Activated CD4-positive, alpha-beta T cell treated with anti-CD3 and anti-CD28 coated beads, Interleukin-2, Interleukin-4, amounts not matched to agents 100 ng/mL and 50 ng/mL, durations not matched to agents 16 hours and 8 hours (primary cell): ENCODE measurements at places on chromosomes 1 and 21.

DNA sequence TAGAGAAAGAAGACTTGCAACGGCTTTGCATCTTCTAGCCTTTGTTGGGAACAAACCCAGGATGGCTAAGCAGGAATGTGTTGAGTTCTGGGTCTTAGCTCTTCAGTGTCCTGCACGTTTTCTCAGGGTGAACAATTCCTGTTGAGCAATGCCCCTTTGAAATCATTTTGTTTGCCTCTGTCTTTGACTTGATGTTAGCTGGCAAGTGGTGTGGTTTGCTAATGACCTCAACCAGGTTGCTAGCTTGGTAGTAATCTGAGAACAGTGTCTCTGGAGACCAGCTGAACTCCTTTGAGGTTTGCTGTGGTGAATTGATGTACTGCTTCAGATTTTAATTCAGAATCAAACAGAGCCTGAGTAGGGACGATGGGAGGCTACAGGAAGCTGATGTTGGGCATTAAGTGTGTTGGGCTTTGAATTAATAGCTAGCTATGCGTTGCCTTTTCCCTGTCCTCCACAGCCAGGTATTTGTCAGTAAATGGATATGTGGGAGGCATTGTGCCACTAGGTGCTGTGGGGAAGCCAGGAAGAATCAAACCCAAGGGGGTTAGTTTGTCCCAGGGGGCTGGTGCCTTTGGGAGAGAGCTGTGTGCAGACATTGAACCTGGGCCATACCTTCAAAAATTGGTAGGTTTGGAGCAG is 23.3 kb upstream of the SRSF10 start:
- DNase-seq: no peak

- DNase-seq: peak; percentile 64
Measured at GRCh38 chr1:92476071-92476631, 10.6 kb downstream of the GFI1 start.

DNA sequence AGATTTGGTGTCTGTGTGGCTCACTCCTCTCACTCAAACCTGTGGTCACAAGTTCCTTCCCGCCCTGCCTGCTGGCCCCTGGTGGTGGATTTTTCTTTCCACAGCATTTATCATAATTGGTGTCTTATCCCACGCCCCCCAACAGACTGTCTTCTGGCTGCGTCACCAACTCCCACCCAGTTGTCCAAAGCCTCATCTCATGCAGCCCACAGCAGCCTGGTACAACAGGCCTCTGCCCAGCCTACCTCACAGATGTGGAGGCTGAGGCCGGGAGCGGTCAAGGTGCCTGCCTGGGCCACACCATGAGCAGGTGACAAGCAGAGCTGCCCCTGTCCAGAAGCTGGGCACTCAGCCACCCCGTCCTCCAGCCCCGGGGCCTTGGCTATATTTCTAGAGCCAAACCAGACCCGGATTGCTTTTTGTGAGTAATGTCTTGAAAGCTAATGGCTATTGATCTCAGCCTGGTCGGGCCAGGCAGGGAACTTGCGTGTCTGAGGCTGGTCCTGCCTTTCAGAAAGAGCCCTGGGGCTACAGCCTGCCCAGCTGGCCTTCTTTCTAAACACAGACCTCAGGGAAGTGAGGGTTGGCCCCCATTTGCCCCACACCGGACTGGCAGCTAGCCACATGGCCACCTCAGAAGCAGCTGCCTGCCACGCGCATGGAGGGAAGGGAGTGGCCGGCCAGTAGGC is 2.6 kb downstream of the KCNAB2 start:
- DNase-seq: no peak

DNA sequence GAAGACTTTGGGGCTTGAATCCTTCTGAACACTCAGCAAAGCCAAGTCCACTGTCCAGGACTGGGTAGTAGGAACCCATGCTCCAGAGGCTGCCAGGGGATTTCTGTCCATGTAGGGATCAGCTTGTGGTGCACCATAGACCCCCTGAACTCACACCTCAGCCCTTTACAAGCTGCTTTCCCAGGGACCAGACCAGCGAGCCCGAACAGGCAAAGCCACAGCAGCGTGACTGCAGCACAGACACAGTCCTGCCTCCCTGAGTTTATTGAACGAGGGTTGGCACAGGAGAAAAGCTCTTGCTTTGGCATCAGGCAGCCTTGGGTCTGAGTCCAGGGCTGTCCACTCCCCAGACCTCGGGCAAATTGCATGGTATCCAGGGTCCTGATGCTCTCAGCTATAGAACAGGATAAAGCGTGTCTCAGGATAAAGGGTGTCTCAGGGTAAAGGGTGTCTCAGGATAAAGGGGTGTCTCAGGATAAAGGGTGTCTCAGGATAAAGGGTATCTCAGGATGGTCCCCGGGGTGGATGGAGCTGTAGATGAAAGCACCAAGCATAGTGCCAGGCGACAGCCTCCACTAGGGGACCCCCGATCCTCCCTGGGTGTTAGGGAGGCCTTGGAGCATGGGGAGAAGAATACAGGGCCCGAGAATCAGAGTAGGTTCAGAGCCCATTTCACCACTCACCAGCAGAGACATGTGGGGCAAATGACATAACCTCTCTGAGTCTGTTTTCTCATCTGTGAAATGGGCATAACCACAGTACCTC is 648.8 kb downstream of the NPHP4 start:
- no peak for DNase-seq
